Heart right ventricle (tissue), 16 donors: ENCODE measurements at places on chromosomes 16 and 17. TPM values are rescaled to one million over a fixed set of nuclear protein-coding genes. Genes with fewer than 3 reads are reported as not detected.

DNA sequence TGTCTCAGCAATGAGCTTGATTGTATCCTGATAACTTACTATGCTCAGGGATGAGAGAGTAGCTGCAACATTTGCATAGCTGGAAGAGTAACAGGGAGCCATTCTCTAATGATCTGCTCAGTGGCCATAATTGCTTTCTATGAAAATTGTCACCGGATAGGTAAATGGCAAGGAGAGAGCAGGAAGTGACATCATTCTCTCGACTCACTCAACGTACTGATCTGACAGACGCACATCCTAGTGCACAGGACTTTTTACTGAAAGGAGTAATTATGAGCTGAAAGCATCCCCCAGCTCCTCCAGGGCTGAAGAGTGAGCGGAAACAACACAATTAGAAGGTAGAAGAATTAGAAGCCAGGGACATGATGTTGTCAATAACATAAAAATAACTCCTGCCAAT is 71.8 kb downstream of the IRX5 start:
- DNase-seq: no peak

DNA sequence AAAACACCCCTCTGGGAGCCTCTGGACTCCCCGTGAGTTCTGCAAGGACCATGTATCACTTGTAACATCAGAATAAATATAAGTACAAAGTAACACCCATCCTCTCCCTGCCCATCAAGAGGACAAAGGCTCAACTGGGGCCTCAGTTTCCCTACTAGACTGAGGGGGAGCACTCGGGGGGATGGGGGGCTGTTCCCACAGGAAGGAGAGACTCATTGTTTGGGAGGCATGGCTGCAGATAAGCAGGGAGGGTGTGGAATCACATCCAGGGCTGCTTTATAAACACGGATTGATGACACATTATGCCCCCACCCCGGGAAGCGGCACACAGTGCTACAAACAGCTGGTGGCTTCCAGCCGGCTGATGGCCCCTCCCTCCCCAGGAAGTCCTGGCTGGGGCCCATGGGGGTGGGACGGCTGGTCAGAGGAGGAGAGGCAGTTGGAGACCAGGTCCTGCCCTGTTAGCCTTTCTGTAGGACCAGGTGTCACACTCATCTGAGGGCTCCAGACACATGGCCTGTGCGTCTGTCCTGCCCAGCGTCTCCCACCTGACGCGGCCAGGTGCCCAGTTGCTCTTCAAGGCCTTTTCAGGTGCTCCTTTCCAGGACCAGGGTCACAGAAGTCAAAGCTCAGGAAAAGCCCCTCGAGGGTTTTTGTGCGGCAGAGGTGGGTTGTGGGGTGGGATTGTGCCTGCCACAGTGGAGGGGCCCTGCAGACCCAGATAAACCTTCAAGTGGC is 1.3 kb upstream of the MPG start:
- DNase-seq: peak; percentile 78

The PHLPP2 gene
- 5.3 TPM for total RNA-seq

DNA sequence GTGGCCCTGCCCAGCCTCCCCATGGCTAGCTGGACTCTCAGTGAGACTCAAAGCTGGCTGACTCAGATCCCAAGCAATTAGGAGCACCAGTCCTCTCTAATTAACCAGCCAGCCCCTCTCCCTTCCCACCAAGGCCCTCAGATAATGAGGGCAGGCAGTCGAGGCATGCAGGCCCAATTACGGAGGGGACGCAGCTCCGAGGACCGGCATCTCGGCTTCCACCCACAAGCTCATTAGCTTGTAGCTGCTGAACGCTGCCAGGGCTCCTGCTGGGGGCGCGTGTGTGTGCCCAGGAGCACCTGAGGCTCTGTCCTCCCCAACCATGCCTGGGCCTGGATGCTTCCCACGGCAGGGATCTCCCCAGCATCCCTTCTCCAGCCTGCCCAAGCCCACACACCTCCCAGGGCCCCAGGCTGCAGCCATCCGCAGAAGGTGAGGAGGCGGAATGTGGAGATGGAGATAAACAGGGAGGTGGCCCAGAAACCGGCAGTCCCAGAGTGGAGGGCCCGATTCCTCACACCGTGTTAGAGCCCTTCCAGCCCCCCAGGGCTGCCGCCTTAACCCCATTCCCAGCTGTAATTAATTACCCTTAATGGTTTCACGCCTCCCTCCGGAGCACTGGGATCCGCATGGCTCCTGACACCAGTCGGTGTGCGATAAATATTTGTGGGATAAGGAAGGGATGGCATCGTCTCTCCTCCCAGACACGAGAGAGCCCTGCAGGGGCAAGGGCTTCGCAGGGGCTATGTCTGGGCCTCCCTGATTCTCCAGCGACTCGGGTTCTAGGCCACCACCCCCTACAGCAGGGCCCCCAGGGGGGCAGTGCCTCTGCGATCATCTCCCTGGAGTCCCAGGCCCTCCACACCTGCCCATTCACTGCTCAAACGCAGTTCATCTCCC is 42.2 kb downstream of the RPH3AL start:
- no peak for DNase-seq

DNA sequence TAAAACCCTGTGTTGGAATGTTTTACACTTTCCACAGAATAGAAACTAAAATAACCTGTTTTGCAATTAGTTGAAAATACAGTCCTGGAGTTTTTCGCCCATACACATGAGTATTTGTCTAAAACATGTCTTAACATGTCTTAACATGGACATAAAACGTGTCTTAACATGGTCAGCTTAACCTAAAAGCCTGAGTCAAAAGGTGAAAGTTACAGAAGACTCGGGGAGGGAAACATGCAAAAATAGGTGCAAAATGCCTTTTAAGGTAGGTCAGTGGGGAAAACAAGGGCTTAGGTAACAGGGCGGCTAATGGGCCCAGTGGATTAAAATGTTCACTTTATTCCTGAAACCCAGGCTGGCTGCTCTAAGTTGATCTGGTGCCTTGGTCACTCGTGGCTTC is 56.1 kb upstream of the RBL2 start:
- DNase-seq: no peak
